ENCODE measurements at places on chromosomes 2 and 18. TPM values are rescaled to one million over a fixed set of nuclear protein-coding genes. Genes with fewer than 3 reads are reported as not detected.

DNA sequence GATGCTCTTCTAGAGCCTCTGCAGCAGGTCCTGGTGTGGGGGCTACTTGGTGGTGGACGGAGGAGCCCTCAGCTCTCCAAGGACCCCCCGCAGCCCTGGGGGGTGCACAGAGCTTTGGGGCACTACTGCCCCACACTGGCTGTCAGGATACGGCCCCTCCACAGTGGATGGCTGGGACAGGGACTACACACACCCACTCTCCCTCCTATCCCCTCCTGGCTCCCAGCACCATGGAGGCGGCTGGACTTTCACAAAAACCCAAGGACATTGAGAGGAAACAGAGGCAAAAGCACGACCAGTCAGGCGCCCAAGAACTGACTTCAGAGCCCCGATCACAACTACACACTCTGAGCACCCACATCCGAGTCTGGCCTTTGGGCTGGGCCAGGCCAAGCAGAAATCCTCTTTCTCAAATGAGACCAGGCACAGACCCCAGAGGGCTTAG lies 12.6 kb downstream of the GPR35 start:
- DNase-seq = no peak

DNA sequence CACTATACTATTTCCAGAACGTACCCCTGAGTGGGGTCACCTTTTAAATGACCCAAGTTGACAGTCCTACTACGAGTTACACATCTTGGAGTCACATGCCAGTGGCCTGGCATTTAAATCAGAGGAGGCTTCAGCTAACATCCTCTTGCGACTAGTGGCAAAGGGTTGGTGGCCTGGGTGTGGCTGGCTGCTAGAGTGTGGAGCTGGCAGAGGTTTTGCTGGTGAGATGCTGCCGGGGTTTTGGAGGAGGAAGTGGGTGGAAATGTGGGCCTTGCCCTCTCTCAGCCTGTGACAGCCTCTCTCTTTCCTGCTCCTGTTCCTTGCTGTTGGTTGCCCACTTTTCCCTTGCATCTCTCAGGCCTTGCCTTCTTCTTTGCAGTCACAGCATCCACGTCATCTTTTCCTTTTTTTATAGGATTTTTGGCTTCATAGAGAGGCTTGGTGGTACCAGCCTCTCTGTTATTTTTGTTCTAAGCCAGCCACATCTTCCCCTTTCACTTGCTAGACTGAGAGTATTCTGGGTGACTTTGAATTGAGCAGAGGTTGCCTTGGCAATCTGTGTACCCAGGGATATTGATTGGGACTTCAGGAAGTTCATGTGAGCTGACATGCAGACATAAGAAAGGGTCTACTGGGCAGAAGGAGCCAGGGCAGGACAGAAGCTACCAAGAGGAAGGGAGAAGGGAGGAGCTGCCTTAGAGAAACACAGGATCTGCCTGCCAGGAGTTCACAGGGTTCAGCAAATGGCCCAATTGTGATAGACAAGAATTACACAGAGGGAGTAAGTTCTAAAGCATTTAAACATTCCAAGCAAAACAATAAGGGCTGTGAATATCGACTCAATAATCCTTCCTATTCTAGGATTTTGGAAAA lies 55.4 kb downstream of the CDC42EP3 start:
- no peak for DNase-seq

COL5A2 gene
- 348 TPM for polyA plus RNA-seq

GRCh38 chr2:62564380-62565137 lies 58.6 kb upstream of the TMEM17 start:
- DNase-seq = no peak

ABCB11 gene
- not detected for polyA plus RNA-seq

DNA sequence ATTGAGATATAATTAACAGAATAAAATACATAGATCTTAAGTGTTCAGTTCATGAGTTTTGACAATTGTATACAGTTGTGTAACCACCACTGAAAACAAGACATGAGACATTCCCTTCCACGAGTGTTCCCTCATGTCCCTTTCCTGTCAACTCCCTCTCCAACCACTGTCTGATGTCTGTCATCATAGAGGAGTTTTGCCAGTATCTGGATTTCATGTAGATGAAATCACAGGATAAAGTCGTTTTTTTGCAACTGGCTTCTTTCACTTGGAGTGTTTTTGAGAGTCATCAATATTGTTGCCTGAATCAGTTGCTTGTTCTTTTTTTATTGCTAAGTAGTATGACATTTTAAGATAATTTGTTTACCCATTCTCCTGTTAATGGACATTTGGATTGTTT lies 52.7 kb downstream of the RBMS1 start:
- DNase-seq = no peak

PIEZO2 gene
- polyA plus RNA-seq = 19.0 TPM

DNA sequence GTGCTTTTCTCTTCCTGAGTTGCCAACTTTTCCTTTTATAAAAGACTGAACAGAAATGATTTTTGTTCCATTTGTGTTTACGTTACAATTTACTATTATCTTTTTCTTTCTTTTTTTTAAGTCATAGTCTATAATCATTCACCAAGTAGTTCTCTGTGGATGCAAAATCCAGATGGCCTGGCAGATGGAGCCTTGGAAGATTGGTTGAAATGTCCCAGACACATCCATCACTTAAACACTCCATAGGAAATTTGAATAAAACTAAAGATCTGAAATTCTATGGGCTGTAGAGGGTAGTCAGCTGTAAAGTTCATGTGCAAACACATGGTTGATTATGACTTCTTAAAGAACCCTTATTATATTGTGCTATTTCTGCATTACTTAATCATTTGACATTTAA lies 164.8 kb upstream of the DOCK10 start:
- no peak for DNase-seq

- no peak for DNase-seq
Measured at GRCh38 chr2:27184115-27184514, 27.7 kb upstream of the ATRAID start.

DNA sequence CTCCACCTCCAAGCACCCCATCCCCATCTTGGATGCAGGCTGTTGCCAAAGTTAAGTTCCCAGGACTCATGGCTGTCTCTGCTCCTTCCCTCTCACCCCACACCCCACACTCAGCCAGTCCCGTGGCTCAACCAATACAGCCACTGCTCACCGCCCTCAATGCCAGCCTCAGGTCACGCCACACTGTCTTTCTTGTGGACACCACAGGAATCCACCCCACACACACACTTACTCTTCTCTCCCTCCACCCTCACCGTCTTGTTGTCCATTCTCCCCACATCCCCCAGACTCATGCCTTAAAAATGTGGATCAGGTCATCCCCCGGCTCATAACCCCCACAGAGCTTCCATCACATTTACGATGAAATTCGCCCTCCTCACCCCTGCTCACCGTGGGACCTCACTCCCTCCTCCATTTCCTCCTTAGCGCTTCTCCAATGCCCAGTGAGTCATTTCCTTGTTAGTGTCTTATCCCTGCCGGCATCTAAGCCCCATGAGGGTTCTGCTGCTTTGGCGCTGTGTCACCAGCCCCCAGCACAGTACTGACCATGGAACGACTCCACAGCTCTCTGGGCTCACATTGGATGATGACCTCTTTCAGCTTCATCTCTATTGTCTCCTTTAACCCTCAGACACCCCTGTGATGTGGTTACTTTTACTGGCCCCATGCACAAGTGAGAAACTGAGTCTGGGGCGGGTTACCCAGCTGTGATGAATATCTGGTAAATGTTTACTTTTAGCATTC lies 13.8 kb downstream of the MLPH start:
- no peak for DNase-seq

DNA sequence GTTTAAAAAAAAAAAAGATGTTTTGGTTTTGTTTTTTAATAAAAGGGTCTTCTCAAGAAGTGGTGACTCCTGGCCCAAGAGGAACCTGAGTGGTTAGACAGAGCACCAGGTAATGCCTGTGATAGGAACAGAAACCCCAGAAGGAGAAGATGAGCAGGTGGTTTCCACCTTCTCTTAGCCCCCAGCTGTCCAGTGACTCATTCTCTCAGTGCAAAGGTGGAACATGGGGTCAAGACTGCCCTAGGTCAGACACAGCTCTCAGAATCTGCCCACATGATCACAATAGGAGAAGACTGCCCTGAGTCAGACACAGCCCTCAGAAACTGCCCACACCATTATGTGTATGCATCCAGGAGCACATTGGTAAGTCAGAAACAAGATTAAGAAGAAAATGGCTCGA lies 61.8 kb downstream of the TBC1D8 start:
- DNase-seq = no peak

RAB6D gene
- polyA plus RNA-seq = 1.1 TPM

GRCh38 chr2:184455624-184456023 lies 142.7 kb upstream of the ZNF804A start:
- no peak for DNase-seq

GRCh38 chr2:38485734-38486133 lies 108.7 kb upstream of the ATL2 start:
- no peak for DNase-seq

NPPC gene
- polyA plus RNA-seq = 3.5 TPM

- DNase-seq = no peak
Measured at GRCh38 chr2:223227338-223227737, 175.3 kb downstream of the KCNE4 start.

GRCh38 chr2:230202430-230203109 lies 17.2 kb downstream of the SP110 start:
- no peak for DNase-seq

GRCh38 chr2:185291035-185291647 lies 447.5 kb upstream of the FSIP2 start:
- DNase-seq = peak; percentile 22

DNA sequence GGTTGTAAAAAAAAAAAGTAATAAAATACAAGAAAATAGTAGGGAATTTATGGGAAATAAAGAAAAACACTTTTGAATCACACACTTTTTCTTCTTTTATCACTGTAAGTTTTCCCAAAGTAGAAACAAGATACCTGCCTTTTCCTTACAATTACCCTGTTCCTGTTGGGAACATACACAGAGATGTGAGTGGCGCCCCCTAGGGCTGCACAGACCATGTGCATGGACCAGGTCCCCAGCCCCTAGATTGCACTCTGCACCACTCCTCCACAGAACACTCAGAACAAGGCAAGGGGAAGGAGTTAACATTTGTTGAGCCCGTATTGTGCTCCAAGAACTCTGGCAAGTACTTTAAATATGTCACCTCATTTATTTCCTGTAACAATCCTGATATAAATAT lies 118.7 kb upstream of the NRP2 start:
- no peak for DNase-seq

All from hindlimb muscle (tissue), 1 donor.